ENCODE measurements at places on chromosomes 7 and 10.

DNA sequence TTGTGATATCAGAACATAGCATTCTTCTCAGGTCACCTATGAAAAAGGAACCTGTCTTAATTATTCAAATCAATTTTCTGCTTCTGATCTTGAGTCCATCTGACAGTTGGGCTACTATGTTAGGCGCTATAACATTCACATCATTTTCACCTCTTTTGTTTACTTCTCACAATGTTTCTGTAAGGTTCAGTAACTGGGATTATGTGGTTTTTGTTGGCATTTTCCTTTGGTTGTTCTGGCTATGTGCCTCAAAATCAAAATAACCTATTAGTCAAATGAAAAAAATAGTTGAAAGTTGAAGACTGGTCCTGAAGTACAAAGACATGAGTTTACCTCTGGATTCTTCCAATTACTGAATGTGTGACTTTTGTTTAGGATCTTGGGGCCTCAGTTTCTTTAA is 221.3 kb upstream of the SMIM30 start:
- no peaks in the 10 kb centered on the region for H3K36me3 ChIP-seq
- no peaks in the 10 kb centered on the region for H3K4me1 ChIP-seq
- no peak overlapping the region for H3K4me3 ChIP-seq
- DNase-seq: no peak

DNA sequence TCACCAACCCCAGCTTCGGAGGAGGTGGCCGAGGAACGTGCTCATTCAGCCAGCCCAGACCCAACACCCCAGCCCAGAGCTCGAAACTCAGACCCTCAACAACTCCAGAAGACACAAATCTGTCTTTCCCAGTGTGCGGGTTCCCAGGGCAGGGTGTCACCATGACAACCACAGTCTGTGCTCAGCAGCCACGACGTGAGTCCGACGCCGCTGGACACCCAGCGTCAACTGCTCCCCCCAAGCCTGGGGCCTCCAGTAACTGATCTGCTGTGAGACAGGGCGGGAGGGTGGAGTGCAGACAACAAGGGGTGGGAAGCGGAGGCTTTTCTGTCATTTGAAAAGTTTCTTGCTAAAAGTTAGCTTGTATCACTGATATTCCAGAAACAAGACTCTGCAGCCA is 167.2 kb downstream of the MAD1L1 start:
- peaks cover 2% of the 10 kb centered on the region for H3K27me3 ChIP-seq
- H3K36me3 ChIP-seq: peaks cover 32% of the 10 kb centered on the region
- DNase-seq: no peak
- H3K4me3 ChIP-seq: no peak overlapping the region
- no peak overlapping the region for H3K27ac ChIP-seq
- H3K4me1 ChIP-seq: peaks cover 24% of the 10 kb centered on the region

DNA sequence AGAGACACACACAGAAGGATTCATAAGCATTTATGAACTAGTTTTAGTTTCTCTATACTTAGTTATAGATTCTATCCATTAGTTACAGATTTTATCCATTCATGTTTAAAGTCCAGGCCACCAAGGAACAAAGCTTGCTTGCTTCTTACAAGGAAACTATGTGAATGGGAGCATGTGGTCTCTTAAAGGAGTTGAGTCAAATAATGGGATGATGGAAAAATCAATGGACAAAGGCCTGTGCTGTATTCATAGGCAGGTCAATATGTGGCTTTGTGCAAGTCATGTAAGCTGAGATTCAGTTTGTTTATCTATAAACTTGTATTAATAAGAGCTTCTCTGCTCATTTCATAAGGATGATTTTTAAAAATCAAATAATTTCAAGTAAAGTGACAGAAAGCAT is 172.8 kb upstream of the CDK1 start:
- H3K27ac ChIP-seq: no peak overlapping the region
- no peaks in the 10 kb centered on the region for H3K27me3 ChIP-seq
- no peaks in the 10 kb centered on the region for H3K36me3 ChIP-seq
- peaks cover 26% of the 10 kb centered on the region for H3K4me1 ChIP-seq
- H3K4me3 ChIP-seq: no peak overlapping the region

DNA sequence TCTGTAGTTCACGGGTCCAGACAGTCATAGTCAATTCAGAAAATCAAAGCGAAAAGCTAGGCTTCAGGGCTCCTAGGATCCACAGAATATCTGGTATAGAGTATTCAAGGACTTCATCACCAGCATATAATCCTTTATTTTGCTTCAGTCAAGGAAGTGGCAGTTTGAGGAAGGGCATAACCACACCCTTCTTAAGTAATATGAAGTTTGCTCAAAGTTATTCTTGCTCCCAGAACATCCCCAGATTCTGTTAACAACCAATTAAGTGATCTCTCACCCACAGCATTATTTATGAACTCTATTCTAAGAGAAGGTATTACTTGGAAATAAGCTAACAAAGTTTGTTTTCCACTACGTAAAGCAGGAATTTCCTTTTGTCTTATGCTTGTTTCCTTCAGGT is 13.2 kb downstream of the CWF19L1 start:
- H3K27me3 ChIP-seq: no peaks in the 10 kb centered on the region
- no peak for DNase-seq
- H3K4me3 ChIP-seq: no peak overlapping the region
- no peaks in the 10 kb centered on the region for H3K4me1 ChIP-seq
- H3K27ac ChIP-seq: no peak overlapping the region

- no peak overlapping the region for H3K27ac ChIP-seq
- no peaks in the 10 kb centered on the region for H3K36me3 ChIP-seq
- peaks cover 26% of the 10 kb centered on the region for H3K4me1 ChIP-seq
- no peaks in the 10 kb centered on the region for H3K27me3 ChIP-seq
- DNase-seq: peak; percentile 69
These were observed 521 bp upstream of the NYAP1 start for GRCh38 chr7:100483090-100483721.

DNA sequence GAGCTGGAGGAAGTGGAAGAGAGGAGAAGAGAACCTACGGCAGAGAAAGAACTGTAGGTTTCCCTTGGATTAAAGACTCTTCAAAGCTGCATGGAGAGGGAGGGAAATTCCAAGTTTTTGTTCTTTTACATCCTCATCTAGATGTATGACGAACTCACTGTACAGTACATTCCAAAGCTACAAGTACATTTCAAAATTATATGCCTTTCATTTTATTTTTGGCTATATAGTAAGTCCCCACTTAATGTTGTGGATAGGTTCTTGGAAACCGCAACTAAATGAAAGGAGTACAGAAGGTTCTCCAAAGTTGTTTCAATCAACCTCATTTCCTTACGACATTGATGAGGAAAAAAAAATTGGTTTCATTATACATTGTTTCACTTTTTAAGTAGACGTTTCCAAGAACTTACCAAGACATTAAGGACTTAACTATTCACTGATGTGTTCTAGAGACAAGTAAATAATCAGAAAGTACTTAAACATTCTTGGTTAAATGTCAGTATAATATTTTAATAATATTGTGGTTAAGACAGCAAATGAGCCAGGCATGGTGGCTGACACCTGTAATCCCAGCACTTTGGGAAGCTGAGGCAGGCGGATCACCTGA is 16.1 kb upstream of the JMJD1C start:
- H3K4me3 ChIP-seq: no peak overlapping the region
- H3K27me3 ChIP-seq: no peaks in the 10 kb centered on the region
- no peak overlapping the region for H3K27ac ChIP-seq
- no peak for DNase-seq
- peaks cover 7% of the 10 kb centered on the region for H3K4me1 ChIP-seq

DNA sequence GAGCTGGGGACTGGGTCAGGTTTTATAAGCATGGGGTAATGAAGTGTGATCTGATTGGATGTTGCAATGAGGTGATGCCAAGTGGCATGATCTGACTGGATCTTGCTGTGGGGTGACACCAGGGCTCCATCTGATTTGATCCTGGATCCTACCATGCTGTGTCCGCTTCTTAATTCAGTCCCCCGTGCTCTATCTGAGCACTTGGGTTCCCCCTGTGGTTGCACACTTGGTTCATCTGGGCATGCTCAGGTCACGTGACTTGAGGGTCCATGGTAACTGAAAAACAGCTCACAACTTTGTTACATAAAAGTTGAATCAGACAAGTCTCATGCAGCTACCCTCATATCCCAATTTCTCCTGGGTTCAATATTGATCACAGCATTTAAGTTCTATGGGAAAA is 448.6 kb upstream of the NRP1 start:
- H3K27ac ChIP-seq: no peak overlapping the region
- DNase-seq: no peak
- H3K36me3 ChIP-seq: no peaks in the 10 kb centered on the region

- no peak overlapping the region for H3K4me3 ChIP-seq
- H3K36me3 ChIP-seq: no peaks in the 10 kb centered on the region
- peak; percentile 53 for DNase-seq
- H3K27ac ChIP-seq: no peak overlapping the region
These were observed 11.2 kb upstream of the SLC35B4 start for GRCh38 chr7:134327896-134328295.

DNA sequence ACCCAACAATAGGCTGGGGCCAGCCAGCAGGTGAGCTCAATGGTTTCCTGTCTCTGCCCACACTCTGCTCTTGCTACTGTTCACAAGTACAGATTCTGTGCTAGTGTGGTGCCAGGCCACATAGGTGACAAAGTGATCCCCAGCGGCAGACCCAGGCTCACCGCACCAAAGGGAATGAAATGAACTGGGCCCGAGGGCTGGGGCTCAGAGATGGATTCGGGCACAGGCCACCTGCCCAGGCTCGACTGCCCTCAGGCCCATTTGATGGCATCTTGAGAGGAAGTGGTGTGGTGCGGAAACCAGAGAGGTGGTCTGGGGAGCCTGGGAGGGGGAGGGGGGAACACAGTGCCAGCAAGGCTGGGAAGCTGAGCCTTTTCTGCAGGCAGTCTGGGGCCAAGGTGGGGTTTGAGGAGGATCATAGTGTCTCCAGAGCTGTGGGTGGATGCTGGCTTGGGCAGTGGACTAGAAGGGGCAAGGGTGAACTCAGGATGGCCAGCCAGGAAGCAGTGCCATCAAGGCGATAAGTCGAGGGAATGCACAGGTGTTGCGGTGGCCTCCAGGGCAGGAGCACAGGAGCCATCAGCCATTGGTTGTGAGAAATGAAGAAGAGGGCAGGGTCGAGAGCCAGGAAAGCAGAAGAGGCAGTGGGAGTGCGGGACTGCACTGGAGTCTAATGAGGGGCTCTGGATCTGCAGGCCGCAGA is 85.2 kb downstream of the ARHGAP22 start:
- no peak overlapping the region for H3K27ac ChIP-seq

DNA sequence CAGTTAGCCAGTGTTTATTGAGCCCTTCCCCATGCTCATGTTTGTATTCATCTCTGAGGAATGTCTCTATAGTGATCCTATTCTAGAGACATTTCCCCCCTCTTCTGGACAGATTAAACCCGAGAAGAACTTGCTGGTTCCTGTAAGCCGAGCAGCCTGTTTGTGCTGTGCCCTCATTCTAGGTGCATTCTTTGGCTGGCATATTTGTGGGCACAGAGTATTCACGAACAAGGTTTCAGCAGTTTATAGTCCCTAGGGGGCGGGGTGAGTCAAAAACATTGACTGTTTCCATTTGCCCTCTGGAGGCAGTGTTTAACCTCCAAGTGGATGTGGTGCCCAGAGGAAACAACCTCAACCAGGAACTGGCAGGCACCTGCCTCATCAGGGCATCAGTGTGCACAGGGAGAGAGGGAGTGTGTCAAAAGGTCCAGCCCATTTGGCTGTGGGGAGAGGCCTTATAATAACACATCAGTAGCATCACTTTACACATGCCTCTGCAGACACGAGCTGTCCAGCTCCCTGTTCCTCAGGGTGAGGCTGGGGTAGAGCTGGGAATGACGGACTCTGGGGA is 273.3 kb upstream of the LRGUK start:
- H3K27me3 ChIP-seq: no peaks in the 10 kb centered on the region
- no peak overlapping the region for H3K27ac ChIP-seq
- no peaks in the 10 kb centered on the region for H3K36me3 ChIP-seq
- peaks cover 2% of the 10 kb centered on the region for H3K4me1 ChIP-seq

DNA sequence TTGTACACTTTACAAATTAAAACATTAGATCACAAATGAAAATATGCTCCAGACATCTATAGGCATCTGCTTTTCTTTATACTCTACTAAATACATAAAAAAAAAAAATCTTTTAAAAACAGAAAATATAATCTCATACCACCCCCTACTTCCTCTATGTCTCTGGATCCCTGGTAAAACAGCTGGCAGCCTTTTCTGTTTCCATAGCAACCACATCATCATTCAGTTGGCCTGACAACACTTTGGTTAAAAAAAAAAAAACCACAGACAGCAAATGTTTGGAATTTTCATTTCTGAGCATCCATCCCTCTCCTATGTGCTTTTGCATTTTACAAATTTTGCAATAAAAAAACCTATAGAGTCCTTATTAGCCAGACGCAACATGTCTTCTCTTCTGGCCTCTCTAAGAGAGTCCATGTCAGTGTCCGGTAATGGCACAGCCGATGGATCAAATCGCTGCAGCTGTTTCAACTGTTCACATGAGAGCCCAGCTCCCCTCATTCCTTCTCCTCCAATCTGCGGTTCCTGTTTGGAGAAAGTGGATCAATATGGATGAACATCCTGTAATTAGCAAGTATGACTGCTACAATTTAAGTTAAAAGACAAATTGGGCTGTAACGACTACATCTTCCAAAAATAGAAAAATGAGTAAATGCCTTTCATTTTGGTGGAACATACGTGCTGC is 105.6 kb downstream of the NSUN6 start:
- H3K4me1 ChIP-seq: no peaks in the 10 kb centered on the region
- peaks cover 49% of the 10 kb centered on the region for H3K36me3 ChIP-seq
- no peak for DNase-seq
- H3K27me3 ChIP-seq: no peaks in the 10 kb centered on the region
- H3K4me3 ChIP-seq: no peak overlapping the region

GRCh38 chr10:49194212-49194920 is 6.2 kb upstream of the TMEM273 start:
- H3K4me3 ChIP-seq: no peak overlapping the region
- no peak for DNase-seq

DNA sequence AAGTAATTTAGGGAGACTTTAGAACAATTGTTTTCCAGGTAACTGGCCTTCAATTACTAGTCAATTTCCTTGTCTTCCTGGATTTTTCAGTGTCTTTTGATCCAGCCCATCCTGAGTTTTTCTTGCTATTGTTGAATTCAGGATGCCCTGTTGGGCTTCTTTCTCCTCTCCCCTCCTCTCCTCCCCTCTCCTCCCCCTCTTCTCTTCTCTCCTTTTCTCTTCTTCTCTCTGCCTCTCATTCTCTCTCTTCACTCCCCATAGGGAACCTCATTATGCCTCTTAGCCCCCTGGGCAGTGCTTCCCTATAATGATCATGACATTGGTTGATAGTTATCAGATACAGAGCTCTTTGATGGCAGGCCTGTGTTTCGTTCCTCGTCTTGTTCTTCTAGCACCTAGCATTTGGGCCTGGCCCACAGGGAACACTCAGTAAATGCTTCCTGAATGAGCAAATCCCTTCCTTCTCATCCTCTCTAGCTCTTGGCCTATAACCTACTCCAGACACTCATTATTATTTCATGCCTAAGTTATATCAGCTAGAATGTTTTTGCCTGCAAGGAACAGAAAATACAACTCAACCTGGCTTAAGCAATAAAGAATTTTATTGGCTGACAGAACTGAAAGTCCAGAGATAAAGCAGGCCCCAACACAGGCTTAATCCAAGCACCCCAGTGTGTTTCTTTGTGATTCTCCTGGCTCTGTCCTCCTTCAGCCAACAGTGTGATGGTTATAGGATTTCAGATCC is 56.8 kb downstream of the CACNB2 start:
- no peak overlapping the region for H3K4me3 ChIP-seq

- H3K27me3 ChIP-seq: no peaks in the 10 kb centered on the region
- H3K4me1 ChIP-seq: peaks cover 22% of the 10 kb centered on the region
- no peaks in the 10 kb centered on the region for H3K36me3 ChIP-seq
These were observed 10.2 kb downstream of the STK32C start for GRCh38 chr10:132297526-132297925.
